ENCODE measurements at places on chromosomes 2 and 18.
A peak's percentile ranks its signal among the peaks of the same experiment; 100 is the strongest.

- no peak for DNase-seq
These were observed 19.4 kb upstream of the ALPI start for GRCh38 chr2:232436381-232437194.

GRCh38 chr2:122864728-122865127, 1109.3 kb downstream of the TSN start:
- DNase-seq: no peak

DNA sequence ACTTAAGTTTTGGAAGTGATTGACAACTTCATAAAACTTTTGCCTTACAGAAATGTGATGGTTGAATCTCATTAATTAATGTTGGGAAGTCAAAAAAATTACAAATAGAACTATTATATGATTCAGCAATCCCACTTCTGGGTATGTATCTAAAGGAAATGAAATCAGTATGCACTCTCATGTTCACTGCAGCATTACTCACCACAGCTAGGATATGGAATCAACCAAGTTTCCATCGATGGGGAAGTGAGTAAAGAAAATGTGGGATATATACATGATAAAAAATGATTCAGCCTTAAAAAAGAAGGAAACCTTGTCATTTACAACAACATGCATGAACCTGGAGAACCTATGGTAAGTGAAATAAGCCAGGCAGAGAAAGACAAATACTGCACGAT, 112.4 kb upstream of the WDR75 start:
- no peak for DNase-seq

GRCh38 chr2:238107525-238108422, 7.6 kb downstream of the ESPNL start:
- no peak for DNase-seq

DNA sequence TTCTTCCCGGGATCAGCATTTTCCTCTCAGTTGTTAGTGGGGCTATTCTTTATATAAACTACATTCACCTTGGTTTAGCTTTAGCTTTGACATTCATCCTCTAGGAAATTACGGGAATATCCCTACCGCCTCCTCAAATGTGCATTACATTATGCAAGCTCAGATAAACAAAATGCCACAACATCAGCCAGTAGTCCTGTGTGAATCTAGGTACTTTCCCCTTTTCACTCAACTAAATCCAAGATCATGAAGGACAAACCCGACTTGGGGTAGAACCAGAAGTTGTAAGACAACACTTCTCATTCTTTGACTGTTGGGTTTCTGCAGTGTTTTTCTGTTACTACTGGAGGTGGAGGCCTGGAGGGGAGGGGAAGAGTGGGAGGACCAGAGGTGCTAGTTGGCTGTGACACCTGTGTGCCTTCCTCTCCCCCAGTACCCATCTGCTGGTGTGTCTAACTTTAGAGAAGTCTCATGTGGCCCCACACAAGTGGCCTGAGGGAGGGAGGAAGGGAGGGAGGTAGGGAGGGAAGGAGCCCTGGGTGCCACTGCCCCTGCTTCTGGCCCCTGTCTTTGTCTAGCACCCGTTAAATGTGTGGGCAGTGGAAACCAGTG, 84.8 kb upstream of the BCL2L11 start:
- no peak for DNase-seq

DNA sequence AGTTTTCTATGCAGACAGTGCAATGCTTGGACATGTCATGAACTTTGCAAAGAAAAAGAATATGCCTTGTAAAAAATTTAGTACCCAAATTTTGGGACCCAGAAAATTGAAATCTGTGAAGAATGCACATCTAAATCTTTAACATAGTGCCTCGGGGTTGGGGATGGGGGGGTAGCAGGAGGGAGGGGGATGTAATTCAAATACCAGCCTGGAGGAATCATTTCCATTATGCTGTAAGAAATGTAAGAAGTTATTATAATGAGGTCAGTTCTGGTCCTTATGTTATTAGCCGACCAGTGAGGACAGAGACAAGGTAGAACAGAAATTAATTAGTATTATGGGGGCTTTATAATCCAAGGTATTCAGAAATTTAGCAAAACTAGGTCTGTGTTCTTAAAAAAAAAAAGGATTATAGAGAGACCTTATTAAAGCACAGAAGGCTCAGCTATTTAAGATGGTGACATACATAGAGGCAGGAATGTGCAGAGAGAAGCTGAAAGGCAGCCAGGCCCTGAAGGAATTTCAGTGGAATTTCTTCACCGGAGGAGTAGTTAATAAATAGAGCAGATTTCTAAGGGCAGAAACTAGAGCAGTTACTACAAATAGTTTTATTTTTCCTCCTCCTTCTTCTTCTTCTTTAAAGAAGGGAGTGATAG, 89.0 kb upstream of the RBMS1 start:
- no peak for DNase-seq

DNA sequence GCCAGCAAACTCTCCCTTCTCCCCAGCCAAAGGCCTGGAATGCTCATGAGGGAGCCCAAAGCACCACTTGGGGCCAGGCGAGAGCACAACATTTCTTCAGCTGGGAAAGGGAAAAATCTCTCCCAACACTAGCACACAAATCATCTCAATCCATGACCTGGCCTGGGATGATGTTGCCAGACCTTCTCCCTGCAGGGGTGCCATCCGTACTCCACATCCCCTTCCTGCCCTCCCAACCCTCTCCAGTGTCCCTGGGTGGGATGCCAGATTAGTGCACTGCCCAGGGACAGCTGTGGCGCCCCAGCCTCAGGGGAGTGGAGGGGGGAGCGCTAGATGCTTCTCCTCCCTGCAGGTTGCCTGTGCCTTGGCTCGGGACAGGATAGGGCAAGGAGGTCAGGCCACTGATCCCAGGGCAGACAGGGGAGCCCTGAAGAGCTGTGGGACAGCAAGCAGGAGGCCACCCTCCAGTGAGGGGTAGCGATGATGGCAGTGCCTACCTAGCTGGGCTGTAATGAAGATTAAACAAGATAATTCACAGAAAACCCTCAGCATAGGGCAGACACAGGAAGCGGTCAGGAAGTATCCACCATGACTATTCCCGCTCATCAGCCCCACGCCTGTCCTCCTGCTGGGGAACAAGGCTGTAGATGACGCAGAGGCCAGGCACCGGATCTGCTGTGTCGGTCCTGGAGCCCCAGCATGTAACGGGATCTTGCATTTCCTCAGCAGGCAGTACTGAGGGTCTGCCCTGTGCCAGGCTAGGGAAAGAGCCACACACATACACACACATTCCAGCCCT, 31.1 kb downstream of the SERTAD2 start:
- DNase-seq: no peak

DNA sequence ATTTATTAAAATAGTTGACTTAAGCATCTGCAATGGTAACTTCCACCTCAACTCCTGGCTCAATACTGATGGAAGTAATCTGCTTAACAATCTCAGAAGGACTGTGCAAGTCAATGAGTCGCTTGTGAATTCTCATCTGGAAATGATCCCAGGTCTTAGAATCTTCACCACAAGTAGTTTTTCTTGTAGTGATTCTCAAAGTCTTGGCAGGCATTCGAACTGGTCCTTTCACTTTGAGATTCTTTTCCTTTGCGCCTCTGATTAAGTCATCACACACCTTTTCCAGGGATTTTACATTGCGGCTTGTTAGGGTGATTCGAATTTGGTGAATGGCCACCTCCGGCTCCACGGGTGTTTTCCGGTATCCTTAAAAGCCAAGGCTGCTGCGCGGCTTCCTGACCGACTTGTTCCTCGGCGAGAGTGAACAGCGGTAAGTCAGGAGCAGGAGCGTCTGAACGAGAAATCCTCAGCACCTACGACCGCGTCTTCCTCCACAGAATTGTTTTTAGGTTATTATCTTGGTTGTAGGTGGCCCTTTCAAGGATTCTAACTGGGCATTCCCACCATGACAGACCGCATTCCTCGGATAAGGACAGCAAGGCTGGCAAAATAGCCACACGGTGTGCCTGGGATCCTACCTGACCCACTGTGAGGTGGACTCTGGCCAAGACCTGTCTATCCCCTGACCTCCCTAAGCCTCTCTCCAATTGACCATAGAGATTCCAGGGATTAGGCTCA, 23.8 kb upstream of the SLC20A1 start:
- no peak for DNase-seq

- DNase-seq: no peak
These were observed 712.5 kb upstream of the LRATD1 start for GRCh38 chr2:13919981-13920382.

DNA sequence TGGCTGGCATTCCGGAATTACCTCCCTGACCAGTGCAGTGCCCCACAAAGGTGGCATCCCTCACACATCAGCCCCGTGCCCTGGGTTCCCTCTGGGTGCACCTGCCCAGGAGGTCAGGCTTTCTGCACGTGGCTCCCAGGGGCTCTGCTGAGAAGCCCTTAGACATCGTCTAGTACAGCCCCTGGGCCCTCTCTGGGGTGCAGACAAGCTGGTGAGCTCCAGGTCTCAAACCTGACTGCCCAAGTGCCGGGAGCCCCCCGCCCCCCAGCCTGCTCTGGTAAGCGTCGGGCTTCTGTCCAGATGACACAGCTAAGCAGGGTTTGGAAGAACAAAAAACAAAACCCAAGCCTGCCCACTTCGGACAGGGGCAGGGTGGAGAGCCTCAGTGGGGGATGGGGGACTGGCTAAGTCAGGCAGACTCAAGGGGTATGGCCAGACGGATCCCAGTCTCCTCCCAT, 20.2 kb downstream of the TWIST2 start:
- DNase-seq: no peak

DNA sequence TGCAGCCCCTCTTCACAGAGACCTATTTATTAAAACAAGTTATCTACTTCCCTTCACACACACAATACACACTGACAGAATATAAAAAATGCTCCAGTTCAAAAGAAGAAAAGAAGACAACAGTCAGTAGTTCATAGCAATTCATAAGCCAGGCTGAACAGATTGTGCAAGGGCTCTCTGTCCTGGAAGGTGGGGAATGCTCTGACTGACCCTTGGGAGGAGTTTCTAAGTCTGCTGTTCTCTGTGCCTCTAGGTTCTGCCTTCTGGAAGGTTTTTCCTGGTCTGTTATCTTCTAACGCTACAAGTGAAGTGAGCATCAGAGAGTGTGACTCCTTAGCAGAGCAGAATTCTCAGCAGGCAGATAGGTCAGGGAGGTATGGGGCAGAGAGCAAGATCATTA, 35.7 kb downstream of the SP3 start:
- DNase-seq: no peak

- DNase-seq: no peak
These were observed 816 bp downstream of the SCTR start for GRCh38 chr2:119523383-119523951.

GRCh38 chr2:132374961-132375360, 41.6 kb upstream of the GPR39 start:
- DNase-seq: no peak

GRCh38 chr2:241811201-241811951, 2.4 kb downstream of the NEU4 start:
- DNase-seq: peak; percentile 48

Data from stimulated activated effector memory CD8-positive, alpha-beta T cell treated with anti-CD3 and anti-CD28 coated beads, Interleukin-12 subunit alpha, Interleukin-12 subunit beta, amount 100 ng/mL, for 72 hours (primary cell).